ENCODE measurements at places on chromosomes 13 and 19.

- DNase-seq: no peak
These were observed 418.0 kb downstream of the NDFIP2 start for GRCh38 chr13:79898996-79899395.

DNA sequence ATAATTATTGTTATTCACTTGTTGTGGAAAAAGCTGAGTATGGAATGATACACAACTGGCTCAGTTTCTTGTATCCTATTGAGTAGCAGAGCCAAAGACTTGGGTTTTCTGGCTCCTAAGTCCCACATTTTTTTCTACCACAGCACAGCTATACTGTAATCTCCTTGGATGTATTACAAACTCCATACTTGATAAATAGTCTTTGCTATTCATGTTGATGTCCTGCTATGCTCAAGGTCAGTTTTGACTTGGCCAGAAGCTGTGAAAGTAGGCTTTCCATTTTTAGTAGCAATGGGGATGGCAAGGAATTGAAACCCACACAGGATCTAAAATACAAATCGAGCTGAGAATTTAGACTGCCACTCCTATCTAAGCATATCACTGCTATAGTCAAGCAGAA, 79.1 kb downstream of the B3GLCT start:
- DNase-seq: no peak

DNA sequence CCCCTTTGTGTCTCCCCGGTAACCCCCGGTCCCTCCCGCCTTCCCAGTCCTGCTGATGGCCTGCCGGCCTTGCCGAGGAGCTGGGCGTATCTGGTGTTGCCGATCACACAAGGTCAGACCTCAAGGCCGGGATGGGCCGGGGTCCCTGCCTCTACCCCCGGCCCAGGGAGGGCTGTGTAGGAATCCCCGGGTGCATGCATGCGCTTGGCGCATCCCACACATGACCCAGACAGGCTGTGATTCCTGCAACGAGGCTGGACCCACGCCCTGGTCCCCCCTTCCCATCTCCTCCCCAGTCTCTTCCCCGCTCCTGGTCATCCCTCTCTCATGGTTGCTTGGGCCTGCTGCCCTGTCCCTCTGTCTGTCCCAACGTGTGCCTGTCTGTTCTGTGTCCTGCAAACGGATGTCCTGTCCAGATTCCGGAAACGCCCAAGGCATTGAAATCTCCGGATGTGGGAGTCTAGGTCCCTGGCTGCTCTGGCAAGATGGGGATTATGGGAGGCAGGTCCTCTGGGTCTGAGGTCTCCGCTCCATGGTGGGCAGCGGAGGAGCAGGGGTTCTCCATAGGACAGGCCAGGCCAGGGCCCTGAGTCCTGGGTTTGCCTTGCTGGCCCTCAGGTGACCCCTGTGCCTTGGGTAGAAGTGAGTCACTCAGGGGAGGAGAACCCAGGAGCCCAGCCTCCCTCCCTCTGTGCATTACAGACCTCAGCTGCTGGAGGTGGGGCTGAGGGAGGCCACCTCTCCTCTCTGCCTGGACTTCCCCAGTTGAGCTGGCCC, 1.6 kb downstream of the PKN1 start:
- DNase-seq: no peak

DNA sequence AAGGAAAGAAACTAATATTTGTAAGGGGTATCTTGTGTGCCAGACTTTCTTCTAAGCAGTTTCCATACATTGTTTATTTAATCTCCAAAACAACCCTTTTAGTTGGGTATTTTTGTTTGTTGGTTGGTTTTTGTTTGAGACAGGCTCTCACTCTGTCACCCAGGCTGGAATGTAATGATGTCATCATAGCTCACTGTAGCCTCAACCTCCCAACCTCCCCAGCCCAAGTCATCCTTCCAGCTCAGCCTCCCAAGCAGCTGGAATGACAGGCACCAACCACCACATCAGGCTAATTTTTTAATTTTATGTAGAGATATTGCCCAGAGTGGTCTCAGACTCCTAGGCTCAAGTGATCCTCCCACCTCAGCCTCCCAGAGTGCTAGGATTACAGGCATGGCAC, 41.2 kb upstream of the LSM14A start:
- no peak for DNase-seq
